ENCODE measurements at places on chromosomes 7 and 10.

- no peak for DNase-seq
Observed at GRCh38 chr10:119113751-119114732, 10.1 kb downstream of the DENND10 start.

DNA sequence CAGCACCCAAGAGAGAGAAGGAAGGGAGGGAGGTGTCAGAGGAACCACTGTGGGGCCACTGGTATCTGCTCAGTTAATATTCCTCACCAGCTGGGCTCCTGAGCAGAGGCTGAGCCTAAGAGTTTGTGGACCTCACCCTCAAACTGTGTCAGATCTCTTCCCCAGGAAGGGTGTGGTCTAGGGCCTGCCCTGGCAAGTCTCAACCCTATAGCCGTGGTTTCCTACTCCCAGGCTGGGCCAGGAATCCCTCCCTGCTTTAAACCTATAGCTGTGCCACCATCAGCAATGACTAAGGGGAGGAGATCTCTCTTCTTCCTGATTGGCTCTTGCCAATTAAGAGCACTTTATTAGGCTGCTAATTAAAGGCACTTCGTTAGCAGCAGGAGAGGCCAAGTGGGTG, 29.9 kb downstream of the POLL start:
- no peak for DNase-seq

DNA sequence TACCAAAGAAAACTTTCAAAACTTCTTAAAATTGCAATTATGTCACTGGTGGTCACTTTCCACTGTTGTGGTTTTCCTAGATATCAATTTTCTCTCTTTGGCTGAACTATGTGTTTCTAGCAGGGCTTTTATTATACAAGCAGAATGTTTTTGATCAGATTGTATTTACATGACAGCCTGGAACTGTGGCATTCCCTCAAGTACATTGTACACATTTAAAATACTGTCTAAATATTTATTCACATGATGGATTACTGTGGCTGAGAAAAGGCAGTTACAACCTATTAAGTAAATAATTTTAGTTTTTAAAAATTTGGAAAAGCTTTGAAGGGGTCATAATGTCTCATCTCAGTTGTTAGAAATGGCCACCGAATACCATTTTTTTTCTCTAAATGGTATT, 231.9 kb upstream of the PPP1R3A start:
- no peak for DNase-seq

DNA sequence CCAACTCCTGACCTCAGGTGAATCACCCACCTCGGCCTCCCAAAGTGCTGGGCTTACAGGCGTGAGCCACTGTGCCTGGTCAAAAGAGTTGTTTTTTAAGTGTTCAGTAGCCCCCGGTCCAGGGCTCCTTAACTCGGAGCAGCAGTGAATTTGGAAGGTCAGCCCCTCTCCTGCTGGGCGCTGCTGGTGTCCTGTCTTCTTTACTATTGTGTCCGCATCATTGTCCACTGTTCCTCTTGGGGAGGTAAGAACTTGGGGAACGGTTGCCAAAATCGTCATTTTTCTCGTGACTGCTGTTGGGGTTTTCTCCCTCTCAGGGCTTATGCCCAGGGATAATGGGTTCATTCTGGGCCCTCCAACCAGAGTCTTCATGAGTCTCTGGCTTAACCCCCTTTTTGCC, 46.7 kb downstream of the CAMK1D start:
- DNase-seq = peak; percentile 12

DNA sequence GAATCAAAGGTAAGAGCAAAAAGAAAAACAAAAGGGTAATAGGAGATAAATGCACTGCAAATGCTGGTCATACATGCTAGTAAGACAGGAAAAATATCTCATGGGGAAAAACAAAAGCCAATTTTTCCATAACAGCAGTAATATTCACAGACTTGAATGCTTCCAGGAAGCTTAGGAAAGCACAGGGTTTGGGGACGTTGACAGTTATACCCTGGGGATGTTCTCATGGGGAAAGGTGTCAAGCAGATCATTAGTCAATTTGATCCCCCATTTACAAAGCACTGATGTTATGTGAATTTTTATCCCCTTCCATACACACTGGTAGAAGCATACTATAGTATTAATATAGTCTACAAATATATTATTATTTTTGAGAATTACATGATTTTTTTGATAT, 232.7 kb downstream of the SORCS1 start:
- no peak for DNase-seq

- DNase-seq = no peak
Observed at GRCh38 chr7:18364396-18364795, 131.2 kb upstream of the HDAC9 start.

GRCh38 chr7:18347170-18347569, 148.4 kb upstream of the HDAC9 start:
- no peak for DNase-seq

DNA sequence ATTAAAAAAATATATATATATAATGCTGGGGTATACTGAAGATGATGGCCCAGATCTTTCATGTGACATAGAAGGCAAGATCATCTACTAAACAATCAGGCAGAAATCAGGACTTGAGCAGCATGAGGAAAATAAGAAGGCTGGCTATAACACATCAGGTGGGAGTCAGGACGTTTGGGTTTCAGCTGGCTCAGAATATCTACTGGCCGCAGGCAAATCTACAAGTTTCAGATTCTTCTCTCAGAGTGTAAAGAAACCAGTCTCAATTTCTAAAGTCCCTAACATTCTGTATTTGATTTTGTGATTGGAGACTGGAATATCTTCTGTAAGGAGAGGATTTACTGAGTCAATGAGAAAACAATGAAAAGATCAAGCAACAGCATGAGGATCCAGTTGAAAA, 37.7 kb upstream of the FAM3C start:
- DNase-seq = no peak

GRCh38 chr7:155211761-155212160, 85.9 kb upstream of the INSIG1 start:
- no peak for DNase-seq

- no peak for DNase-seq
Observed at GRCh38 chr7:19558527-19558926, 150.3 kb downstream of the POLR1F start.

DNA sequence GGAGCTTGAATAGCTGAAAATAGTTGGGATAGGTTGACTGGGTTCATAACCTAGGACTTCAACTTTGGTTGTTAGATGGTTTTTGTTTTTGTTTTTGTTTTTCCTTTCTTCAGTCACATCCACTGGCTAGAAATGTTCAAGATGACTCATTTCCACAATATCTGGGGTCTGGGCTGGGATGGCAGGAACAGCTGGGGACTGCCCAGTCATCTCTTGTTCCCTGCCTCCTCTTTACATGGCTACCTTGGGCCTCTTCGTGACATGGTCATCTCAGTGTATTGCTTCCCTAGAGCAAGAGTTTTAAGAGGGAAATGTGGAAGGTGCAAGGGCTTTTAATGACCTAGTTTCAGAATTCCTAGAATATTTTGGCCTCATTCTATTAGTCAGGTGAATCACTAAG, 915.8 kb downstream of the XPNPEP1 start:
- no peak for DNase-seq

DNA sequence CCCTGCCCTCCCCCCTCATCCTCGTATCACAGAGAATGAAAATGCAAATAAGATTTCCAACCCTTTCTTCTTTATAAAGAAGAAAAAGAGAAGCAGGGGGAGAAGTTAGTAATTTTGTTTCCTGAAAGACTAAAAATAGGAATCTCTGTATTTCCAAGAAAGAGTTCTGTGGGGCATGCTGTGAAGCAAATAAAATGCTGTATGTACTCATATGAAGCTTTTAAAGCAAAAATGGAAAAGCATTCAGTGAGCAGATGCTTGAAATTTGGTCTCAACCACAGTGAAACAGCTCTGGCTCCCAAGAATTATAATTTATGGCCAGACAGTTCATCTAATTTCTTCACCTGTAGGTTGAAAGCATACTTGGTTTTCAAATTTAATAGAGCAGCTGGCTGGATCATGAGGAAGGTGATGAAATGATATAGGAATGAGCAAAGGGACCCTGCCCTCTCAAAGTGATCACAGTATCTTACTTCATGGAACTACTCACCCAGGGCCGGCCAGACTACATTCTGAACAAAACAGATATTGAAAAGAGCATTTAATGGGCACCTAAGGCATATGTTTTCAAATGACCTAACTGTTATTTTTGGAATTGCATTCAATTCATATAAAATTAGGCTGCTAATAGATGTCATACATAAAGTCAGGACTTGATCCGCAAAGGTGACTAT, 31.4 kb downstream of the SVIL start:
- DNase-seq = no peak

DNA sequence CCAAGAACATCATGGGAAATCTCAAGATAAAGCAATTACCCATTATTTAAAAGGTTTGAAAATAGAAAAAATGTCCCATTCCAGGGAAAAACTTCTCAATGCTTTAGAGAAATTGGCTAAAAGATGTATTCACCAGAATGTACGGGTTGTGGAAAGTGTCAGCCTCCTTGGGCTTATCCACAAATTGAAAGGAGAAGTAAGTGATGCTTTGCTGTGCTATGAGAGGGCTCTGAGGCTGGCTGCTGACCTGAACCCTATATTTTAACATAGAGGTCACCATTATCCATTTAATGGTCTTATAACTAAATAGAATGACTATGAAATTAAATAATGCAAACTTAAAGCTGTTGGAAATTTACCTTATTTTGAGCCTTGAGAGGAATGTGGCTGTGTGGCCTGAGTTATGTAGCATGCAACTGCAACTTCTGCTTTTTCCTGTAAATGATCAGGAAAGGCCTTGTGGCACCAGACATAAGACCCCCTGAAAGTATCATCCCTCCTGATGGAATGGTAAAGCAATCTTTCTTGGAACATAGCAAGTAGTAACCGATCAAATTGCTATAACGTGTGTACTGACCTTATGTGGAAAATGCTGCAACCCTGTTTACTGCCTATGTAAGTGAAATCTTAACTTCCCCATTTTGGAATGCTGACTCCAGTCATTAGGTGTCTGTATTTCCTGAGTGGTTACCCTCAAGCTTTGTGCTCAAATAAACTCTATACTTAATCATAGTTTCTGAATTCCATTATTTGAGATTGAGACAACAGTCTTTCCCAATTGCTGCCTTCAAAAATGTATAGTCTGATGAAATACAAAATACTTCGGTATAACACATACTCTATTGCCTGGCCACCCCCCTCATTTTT, 6.9 kb downstream of the IFIT1B start:
- no peak for DNase-seq

GRCh38 chr7:16905300-16906044, 23.7 kb upstream of the AGR3 start:
- no peak for DNase-seq

Data from activated T-cell treated with anti-CD3 and anti-CD28 coated beads, Interleukin-2, amount 50 U/mL, for 48 hours (primary cell).